ENCODE measurements at places on chromosomes 16 and 17.

DNA sequence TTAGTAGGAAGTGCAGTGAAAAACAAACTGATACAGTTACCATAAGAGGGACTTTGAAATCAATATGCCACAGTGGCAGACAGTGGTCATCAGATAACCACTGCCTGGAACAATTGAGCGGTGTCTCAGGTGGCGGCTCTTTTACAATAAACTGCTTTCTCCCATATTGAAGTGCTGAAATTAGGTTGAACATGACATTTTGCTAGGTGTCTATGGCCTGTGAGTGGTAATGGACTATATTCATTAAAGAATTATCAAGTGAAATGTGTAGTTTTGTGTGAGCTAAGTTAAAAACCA, 214.7 kb downstream of the RPTOR start:
- H3K4me3 ChIP-seq: no peak overlapping the region
- H3K36me3 ChIP-seq: no peaks in the 10 kb centered on the region
- no peaks in the 10 kb centered on the region for H3K27me3 ChIP-seq
- H3K4me1 ChIP-seq: no peaks in the 10 kb centered on the region
- no peak overlapping the region for H3K27ac ChIP-seq

DNA sequence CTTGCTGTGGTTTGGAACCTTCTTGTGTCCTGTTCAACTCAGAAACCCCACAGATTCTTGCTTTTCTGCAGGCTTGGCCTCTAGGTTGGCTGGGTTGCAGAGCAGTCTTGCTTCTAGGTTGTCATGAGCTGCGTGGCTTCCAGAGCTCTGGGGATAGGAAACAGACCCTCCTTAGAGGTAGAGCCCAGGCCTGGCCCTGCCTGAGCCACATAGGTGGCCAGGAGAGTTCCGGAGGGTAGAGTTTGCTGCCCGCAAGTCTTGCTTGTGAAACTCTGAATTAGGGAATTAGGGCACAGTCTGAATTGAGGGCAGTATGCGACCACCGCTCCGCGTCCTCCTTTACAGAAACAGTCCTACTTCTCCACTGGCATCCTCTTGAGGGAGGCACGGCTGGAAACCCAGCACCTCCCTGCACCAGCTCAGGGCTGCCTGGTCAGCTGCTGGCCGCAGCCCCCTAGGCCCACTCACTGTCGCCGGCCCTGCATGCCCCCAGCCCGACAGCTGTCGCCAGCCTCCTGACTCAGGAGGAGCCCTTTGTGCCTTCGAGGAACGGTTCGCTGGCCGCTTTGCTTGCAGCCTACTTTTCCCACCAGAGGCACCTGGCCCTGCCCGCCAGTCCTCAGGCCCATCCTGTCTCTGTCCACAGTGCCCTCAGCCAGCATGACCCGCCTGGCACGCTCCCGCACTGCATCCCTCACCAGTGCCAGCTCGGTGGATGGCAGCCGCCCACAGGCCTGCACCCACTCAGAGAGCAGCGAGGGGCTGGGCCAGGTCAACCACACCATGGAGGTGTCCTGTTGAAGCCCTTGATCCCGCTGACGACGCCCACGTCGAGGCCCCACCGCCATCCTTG, 4.3 kb upstream of the SETD6 start:
- H3K4me1 ChIP-seq: peaks cover 22% of the 10 kb centered on the region
- no peaks in the 10 kb centered on the region for H3K27me3 ChIP-seq
- H3K27ac ChIP-seq: no peak overlapping the region
- no peak for DNase-seq
- no peaks in the 10 kb centered on the region for H3K36me3 ChIP-seq

DNA sequence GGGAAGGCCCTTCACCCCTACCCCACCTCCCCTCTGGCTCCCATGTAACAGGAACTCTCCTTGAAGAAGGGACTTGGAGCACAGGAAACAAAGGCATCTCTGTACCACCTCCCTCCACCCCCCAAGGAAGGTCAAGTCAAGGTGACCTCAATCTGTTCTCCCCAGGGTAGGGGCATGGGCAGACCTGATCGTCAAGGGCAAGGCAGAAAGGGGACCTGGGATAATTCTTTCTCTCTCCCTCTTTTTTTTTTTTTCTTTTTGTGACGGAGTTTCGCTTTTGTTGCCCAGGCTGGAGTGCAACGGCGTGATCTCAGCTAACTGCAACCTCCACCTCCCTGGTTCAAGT, 4.3 kb upstream of the STAT5A start:
- H3K4me1 ChIP-seq: peaks cover 28% of the 10 kb centered on the region
- H3K27ac ChIP-seq: no peak overlapping the region
- DNase-seq: no peak
- no peak overlapping the region for H3K4me3 ChIP-seq
- H3K27me3 ChIP-seq: no peaks in the 10 kb centered on the region
- H3K36me3 ChIP-seq: no peaks in the 10 kb centered on the region

DNA sequence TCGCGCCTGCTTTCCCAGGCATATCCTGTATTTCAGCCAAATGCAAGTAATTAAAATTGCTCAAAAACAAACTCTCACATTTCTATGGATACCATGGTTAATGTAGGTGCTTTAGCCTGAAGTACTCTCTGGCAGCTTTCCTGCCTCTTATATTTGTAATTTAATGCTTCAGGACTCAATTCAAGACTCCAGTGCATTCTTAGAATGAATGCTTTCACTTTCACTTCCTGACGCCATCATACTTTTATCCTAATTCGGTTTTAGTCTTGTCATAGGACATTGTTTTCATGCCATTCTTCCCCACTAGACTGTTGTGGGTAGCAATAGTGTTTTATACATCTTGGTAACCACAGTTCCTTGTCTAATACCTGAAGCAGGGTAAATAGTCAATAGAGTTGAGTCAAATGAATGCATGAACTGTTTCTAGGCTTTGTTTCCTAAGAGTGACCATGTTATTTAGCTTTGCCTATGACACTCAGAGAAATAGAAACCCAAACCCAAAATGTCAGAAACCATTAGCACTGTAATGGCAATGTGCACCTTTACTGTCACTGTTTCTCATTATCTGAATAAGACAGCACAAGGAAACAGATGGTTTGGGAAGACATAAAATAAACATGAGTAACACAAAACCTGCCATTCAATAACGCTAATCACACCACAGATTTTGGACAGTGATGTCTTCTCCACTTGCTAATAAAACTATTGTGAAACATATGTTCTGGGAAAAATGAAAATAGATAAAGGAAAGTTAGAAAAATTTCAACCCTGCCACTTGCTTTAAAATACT, 705.5 kb downstream of the CDH11 start:
- H3K36me3 ChIP-seq: no peaks in the 10 kb centered on the region
- H3K27me3 ChIP-seq: no peaks in the 10 kb centered on the region
- no peak overlapping the region for H3K27ac ChIP-seq
- H3K4me1 ChIP-seq: no peaks in the 10 kb centered on the region

GRCh38 chr17:63066158-63066813, 100.3 kb downstream of the TANC2 start:
- H3K4me1 ChIP-seq: no peaks in the 10 kb centered on the region
- no peak overlapping the region for H3K27ac ChIP-seq
- no peaks in the 10 kb centered on the region for H3K27me3 ChIP-seq
- H3K36me3 ChIP-seq: no peaks in the 10 kb centered on the region
- H3K4me3 ChIP-seq: no peak overlapping the region
- DNase-seq: no peak

GRCh38 chr17:63423251-63423950, 22.7 kb downstream of the CYB561 start:
- H3K27me3 ChIP-seq: no peaks in the 10 kb centered on the region
- no peaks in the 10 kb centered on the region for H3K36me3 ChIP-seq
- DNase-seq: no peak

- H3K27ac ChIP-seq: no peak overlapping the region
- no peaks in the 10 kb centered on the region for H3K4me1 ChIP-seq
- H3K27me3 ChIP-seq: no peaks in the 10 kb centered on the region
Measured at GRCh38 chr17:66951605-66951953, 12.9 kb upstream of the CACNG4 start.

Data from body of pancreas (tissue), 4 donors.